ENCODE measurements at places on chromosomes 16 and 17.

DNA sequence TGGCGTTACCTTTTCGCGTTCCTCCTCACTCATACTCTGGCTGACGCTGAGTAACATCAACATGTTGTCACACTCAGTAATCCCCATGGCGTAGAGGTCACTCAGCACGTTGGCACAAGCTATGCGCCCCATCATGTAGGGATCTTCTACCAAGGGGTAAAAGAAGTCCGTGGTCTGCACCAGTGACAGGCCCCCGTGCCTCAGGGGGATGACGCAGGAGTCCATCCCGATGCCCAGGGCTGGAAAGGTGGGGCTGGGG, 596 bp downstream of the SEPHS2 start:
- DNase-seq = no peak

GRCh38 chr17:44363613-44364159, at the start of gene FAM171A2:
Gene FAM171A2, minus strand, starts transcription at chr17:44363853. Its CDS starts 139 bp downstream, at chr17:44363714.
- peak; percentile 65 for DNase-seq

GRCh38 chr17:73795730-73796129, 151.5 kb upstream of the SDK2 start:
- no peak for DNase-seq

- no peak for DNase-seq
These were observed 1.8 kb upstream of the SHISA9 start for GRCh38 chr16:12899529-12900143.

DNA sequence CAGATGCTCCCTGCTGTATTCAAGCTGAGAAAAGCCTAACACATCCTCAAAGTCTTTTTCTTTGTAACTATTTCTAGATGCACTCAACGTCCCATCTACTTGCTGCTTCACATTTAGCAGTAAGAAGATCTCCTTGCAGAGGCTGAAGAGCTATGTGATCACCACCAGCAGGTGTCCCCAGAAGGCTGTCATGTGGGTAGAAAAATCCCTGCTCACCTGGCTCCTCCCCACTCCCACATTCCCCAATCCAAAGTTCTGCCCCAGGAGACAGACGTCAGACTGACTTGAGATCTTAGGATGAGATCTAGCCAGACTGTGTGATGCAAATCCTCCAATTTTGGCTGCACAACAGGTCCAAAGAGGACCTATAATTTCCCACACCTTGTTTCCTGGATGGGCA, 1.1 kb downstream of the CCL13 start:
- no peak for DNase-seq

- peak; percentile 98 for DNase-seq
These were observed at the start of gene PAGR1 for GRCh38 chr16:29815793-29816693. Gene PAGR1, plus strand, starts transcription at chr16:29816152. Its CDS starts 374 bp downstream, at chr16:29816526.

GRCh38 chr16:8729779-8730334, 55.4 kb downstream of the ABAT start:
- DNase-seq = no peak

GRCh38 chr16:4202615-4203345, 39.1 kb downstream of the SRL start:
- no peak for DNase-seq

Data from stimulated activated CD4-positive, alpha-beta T cell treated with anti-CD3 and anti-CD28 coated beads, Interleukin-4, amount 100 ng/mL, for 24 hours (primary cell).